ENCODE measurements at places on chromosomes 16 and 17.

DNA sequence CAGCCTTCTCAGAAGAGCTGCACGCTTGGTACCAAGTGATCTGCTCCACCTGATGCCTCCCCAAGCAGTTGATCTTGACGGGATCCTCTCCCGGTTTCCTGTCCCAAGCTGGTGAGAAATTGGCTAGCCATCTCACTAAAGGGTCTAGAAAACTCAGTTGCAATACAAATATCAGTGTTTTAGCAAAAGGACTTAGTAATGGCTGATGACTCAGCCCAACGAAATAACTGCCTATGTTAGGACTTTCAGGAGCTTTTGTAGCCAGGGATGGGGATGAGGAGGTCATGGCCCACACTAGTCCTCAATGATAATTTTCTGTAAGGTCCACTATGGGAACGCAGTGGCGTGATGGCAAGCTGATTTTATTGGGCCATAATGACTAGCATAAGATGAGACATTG is 23.3 kb upstream of the ENGASE start:
- no peak for DNase-seq

- DNase-seq, result no peak
Measured at GRCh38 chr17:64196601-64197000, 66.5 kb downstream of the TEX2 start.

DNA sequence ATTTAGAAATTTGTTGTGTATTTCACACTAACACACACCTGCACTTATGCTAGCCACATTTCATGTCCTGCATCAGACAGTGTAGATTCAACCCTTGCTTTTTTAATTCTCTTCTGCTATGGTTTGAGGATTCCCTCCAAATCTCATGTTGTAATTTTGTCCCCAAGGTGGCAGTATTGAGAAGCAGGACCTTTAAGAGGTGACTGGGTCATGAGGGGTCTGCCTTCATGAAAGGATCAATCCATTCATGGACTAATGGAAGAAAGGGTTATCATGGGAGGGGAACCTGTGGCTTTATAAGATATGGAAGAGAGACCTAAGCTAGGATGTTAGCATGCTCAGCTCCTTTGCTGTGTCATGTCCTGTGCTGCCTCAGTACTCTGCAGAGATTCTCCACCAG is 1032.2 kb downstream of the CDH11 start:
- DNase-seq, result no peak

DNA sequence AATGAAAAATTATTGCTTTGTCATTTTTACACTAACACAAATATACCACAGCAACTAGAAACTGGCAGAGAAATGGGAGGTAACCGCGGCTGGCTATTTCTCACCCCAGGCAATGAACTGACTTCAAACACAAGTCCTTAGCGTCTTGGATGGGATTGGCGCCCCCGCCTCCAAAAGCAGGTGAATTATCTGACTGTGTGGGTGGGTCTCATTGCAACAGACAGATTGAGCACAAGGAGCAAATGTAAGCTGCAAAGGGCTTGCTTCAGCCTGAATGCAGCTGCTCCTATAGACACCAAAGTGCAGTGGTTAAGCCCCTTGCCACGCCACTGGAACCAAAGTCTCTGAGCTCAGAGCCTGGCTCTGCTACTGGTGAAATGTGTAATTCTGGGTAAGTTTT is 225.0 kb downstream of the XYLT1 start:
- no peak for DNase-seq

- DNase-seq, result no peak
Measured at GRCh38 chr16:81647527-81647926, 131.6 kb upstream of the PLCG2 start.

- DNase-seq, result peak; percentile 69
Measured at GRCh38 chr17:17751489-17752088, 70.3 kb downstream of the RAI1 start.

GRCh38 chr17:16942141-16943031 is 29.5 kb downstream of the TNFRSF13B start:
- no peak for DNase-seq

DNA sequence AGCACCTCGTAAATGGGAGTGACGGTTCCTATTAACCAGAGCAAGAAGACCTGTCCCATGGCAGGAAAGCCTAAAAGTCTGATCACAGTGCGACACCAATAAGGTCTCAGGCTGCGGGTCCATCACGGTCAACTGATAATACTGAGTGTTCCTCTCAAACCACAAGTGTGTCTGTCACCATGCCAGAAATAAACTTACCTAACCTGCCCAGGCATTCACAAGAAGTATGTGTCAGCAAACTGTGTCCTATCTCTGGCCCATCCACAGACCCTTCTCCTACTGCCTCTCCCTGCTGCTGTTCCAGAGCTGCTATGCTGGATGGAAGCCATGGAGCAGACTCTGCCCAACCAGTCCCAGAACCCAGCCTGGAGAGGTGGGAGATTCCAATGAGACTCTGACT is 73.5 kb downstream of the ZNF423 start:
- no peak for DNase-seq

GRCh38 chr16:70465999-70466804 is 11.8 kb downstream of the FCSK start:
- no peak for DNase-seq

- no peak for DNase-seq
Measured at GRCh38 chr17:61361084-61361483, 38.6 kb upstream of the TBX2 start.

DNA sequence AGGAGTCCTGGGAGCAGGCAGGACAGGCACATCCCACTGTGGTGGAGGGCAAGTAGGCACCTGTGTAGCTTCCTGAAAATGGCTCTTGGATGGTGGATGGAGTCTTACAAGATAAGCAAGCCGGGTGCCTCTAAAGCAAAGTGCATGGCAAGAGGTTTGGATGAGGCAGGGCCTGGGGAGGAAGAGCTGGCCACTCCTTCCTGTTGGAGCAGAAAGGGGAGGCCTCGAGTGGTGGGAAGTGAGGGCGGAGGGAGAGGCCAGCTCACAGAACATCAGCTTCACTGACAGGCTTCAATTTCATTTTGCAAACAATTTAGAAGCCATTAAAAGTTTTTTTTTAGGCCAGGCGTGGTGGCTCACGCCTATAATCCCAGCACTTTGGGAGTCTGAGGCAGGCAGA is 31.0 kb downstream of the CD300A start:
- DNase-seq, result no peak

GRCh38 chr17:45147581-45148182 is 593 bp upstream of the HEXIM1 start:
- peak; percentile 86 for DNase-seq

DNA sequence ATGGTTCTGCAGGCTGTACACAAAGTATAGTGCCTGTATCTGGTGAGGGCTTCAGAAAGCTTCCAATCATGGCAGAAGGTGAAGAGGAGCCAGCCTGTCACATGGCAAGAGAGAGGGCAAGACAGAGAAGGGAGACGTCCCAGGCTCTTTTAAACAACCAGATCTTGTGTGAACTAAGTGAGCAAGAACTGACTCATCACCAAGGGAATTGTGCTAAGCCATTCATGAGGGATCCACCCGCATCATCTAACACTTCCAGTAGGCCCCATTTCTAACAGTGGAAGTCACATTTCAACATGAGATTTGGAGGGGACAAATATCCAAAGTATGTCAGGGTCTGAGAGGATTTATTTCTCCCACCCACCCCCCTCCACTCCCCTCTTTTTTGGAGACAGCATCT is 56.2 kb upstream of the ELAC2 start:
- DNase-seq, result no peak

DNA sequence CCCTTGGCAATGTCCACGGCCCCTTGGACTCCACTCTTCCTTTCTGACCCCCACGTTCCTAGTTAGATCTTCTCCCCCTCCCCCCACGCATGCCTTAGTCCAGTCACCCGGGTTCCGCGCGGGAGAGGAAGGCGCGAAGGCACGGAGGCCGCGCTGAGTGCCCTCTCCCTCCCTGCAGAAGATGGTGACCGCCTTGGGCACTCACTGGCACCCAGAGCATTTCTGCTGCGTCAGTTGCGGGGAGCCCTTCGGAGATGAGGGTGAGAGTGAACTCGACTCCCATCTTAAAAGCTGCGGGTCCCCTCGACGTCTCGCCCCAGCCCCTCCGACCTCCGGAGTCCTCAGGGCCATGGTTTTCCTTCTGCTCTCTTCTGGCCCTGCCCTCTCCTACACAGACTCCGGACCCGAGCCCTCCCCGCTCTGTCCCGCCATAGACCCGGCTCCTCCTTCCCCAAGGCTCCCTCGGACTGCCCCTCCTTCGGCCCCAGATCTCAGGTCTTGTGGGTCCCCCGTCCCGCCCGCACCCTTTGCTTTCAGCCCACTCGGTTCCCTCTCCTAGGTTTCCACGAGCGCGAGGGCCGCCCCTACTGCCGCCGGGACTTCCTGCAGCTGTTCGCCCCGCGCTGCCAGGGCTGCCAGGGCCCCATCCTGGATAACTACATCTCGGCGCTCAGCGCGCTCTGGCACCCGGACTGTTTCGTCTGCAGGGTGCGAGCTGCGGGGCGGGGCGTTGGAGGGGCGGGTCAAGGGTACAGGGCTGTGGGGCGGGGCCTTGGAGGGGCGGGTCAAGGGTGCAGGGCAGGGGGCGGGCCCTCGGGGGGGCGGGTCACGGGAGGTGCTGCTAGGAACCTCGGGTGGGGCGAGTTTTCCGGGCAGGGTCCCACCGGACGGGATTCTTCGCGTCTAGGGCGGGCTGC is 4.6 kb downstream of the TGFB1I1 start:
- peak; percentile 89 for DNase-seq

- no peak for DNase-seq
Measured at GRCh38 chr16:82331974-82332750, 162.1 kb upstream of the MPHOSPH6 start.

DNA sequence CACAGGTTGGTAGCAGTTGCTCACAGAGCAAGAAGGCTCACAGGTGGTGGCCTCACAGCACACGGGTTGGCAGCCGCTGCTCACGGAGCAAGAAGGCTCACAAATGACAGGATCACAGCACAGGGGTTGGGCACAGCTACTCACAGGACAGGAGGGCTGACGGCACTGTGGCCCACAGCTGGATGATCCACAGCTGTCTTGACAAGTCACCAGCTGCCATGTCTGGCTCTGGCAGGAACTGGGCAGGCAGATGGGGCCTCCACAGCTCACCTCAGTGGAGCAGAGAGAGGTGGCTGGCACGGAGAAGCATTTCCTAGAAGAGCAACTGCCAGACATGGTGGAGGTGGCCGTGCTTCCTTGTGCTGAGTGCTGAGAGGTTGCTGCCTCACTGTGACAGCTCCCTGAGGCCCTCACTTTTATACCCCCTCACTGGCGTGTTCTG is at the start of gene KRTAP16-1:
KRTAP16-1 (minus strand) TSS at position 392 of the 442 bp plus-strand sequence; CDS start at position 336, 56 bp downstream.
- peak; percentile 71 for DNase-seq

DNA sequence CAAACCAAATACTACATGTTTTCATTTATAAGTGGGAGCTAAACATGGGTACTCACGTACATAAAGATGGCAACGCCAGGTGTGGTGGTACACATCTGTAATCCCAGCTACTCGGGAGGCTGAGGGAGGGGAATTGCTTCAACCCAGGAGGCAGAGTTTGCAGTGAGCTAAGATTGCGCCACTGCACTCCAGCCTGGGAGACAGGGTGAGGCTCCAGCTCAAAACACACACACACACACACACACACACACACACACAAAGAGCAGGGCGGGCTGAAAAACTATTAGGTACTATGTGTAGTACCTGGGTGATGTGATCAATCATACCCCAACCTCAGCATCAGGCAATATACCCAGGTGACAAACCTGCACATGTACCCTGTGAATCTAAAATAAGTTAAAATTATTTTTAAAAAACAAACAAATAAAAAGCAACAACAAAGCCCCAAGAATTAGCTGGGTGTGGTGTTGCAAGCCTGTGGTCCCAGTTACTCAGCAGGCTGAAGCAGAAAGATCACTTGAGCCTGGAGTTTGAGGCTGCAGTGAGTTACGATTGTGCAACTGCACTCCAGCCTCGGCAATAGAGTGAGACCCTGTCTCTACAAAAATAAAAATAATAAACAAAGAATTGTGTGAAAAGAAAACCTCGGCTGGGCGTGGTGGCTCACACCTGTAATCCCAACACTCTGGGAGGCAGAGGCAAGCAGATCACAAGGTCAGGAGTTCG is 11.9 kb upstream of the FAAP100 start:
- no peak for DNase-seq

- peak; percentile 67 for DNase-seq
Measured at GRCh38 chr17:48678141-48678971, 44.0 kb downstream of the PRAC1 start.

DNA sequence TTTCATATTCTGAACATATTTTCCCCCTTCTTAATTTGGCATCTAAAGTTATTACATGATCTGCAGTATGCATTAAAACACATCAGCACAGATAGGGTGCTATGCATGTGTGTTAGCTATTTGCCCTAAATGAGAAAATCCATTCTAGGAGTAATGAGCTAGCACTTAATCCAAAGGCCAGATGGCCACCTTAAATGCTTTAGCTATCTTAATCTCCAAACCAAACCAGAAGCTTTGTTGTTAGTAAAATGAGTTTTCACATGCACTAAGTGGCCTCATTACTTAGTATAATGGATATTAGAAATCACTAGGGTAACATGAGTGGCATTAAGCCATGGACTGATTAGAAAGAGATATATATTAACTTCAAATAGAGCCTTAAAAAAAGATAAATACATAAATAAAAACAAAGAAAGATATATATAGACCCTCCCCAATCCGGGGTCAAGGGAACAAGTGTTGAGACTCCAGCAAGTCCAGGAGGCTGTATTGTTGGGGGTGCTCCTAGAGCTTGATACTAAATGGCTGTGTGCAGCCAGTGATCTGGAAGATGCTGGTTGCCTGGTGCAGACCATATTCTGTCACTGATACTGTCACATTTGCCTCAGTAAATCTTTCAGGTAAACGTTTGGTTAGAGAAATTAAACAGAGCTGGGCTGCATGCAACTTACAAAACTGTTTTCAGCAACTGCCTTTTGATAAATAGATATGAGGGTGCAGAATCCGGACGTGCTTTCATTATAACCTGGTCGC is 67.3 kb downstream of the MYH10 start:
- DNase-seq, result no peak

- peak; percentile 79 for DNase-seq
Measured at GRCh38 chr17:74738051-74738996, 1.3 kb downstream of the RAB37 start.

DNA sequence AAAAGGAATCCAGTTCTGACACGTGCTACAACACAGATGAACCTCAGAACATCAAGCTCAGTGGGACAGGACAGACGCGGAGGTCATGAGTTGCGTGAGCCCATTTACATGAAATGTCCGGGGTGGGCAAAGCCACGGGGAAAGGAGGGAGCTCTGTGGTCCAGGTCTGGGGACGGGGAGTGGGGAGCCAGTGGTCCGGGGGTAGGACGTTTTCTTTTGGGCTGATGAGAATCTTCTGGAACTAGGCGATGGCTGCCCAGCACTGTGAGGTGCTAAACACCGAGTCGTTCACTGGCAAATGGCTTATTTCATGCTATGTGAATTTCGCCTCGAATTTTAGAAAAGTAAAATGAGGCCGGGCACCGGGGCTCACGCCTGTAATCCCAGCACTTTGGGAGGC is 2.6 kb upstream of the LMF1 start:
- DNase-seq, result no peak

GRCh38 chr17:19579867-19580565 is 46.4 kb downstream of the SLC47A1 start:
- no peak for DNase-seq

- no peak for DNase-seq
Measured at GRCh38 chr16:1180549-1181403, 27.9 kb downstream of the CACNA1H start.

GRCh38 chr16:53664724-53665345 is 38.8 kb downstream of the RPGRIP1L start:
- no peak for DNase-seq

GRCh38 chr17:82112914-82113311 is 14.9 kb upstream of the FASN start:
- no peak for DNase-seq

GRCh38 chr16:59864981-59865666 is 1131.0 kb upstream of the GOT2 start:
- DNase-seq, result no peak

All from CD4-positive, alpha-beta T cell treated with Interleukin-15 for 4 hours (primary cell).